ENCODE measurements at places on chromosomes 3 and 15.

GRCh38 chr3:59764171-59764570 is 714.3 kb upstream of the CFAP20DC start:
- DNase-seq: no peak

- DNase-seq: no peak
Measured at GRCh38 chr3:53544357-53544756, 49.9 kb downstream of the CACNA1D start.

- DNase-seq: no peak
Measured at GRCh38 chr15:79430901-79431635, 1.1 kb upstream of the MINAR1 start.

DNA sequence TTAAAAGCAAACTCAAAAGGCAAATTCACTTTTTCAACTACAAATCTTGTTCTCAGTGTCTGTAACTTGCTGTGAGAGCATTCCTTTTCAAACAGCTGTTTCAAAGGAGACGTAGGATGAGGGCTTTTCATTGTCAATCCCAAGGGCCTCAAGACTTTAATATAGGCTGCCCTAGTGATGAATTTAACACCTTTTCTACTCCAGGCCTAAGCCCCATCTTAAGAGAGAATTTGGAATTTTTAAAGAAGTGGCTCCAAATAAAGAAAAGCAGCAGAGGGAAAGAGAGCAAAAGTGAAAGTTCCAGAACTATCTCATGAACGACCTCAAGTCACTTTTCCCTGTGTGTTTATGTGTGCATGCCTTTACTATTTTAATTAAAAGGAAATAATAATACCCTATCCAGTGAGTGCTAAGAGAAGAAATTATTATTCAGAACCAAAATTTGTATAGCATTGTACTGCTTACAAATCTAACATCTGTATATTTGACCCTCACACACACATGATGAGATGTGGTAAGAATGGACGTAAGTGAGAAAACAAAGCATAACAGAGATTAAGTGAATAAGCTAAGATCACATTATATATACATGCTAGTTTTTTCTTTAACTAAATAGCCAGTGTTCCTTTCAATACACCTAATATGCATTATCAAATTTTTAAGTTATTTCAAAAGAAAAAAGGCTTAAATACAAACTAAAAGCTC is 196.4 kb downstream of the VGLL3 start:
- DNase-seq: no peak

DNA sequence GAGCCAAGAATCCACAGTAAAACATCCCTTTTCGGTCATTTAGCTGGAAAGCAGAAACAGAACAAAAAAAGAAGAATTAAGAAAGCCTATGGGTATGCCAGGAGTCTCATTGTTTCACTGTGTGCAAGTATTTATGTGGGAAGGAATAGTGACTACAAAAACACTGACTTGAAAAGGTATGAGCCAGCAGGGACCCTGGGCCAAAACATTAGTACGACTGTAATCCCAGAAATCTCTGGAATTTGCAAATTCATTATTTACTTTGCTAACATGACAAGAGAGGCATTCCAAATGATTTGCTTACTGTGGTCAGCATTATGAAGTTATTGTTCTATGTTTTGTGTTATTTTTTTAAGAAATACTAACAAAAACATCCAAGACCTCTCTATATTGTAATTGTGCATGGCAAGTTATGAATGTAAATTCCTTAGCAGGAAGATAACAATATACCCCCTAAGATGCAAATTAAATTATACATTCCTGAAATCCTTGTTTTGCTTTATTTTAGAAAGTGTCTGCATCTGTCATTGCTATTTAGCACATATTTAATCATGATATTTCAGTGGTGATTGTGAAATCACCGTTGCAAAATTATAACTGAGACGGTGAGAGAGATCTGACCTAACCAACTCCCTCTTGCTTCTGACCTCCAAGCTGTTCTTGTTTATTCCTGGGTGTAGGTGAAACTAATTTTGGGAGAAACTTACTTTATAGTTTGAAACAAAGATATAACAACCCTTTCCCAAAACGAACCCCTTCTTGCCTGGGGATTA is 299.2 kb downstream of the ZPLD1 start:
- DNase-seq: no peak

- DNase-seq: no peak
Measured at GRCh38 chr3:101954936-101955335, 105.6 kb downstream of the NFKBIZ start.

DNA sequence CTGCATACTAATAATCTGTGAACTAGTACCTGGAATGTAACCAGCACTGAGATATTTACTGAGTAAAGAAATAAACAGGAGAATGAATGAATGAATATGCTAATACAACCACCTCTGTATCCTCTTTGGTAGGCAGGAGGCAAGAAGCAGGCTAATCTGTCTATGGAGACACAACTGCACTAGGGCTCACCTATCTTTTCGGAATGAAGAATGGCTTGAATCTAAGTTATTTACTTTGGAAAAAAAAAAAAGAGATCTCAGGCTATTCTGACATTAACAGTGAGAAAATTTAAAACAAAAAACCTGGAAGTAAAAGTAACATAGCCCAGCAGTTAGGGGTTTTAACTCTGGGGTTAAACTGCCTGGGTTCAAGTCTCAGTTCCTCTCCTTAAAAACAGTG is 174.2 kb downstream of the FOXP1 start:
- DNase-seq: no peak

DNA sequence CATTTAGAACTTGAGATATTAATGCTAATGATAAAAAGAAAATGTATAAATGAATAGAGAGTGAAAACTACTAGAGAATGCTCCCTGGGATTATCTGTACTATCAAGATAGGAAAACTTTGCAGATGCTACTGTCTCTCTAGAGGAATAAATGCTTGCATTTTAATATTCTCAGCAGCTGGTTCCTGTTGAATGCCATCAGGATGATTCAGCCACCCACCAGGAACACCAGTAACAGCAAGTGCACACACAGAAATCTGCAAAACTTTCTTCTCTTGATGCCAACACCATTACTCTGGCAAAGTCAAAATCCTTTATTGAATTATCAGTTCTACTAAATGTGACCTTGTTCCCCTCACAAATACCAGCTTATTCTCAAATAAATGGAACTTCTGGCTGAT is 148.4 kb downstream of the TIGIT start:
- DNase-seq: no peak

DNA sequence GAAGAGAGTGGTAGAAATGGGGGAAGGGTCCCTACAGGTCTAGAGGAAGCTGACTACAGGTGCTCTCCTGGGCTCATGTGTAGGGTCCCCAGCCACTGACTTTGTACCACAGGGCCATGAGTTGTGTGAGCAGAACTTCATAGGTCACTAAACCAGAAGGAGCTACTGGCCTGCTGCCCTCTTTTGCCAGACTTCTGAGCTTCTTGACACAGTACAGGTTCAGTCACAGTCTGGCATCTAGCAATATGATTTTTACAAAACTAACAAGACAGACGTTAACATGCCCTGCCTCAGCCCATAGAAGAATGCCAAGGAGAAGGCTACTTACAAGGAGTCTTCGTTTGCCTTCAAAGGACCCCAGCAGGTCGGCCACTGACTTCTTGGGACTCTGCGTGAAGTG is 3.2 kb downstream of the CCDC80 start:
- DNase-seq: no peak

DNA sequence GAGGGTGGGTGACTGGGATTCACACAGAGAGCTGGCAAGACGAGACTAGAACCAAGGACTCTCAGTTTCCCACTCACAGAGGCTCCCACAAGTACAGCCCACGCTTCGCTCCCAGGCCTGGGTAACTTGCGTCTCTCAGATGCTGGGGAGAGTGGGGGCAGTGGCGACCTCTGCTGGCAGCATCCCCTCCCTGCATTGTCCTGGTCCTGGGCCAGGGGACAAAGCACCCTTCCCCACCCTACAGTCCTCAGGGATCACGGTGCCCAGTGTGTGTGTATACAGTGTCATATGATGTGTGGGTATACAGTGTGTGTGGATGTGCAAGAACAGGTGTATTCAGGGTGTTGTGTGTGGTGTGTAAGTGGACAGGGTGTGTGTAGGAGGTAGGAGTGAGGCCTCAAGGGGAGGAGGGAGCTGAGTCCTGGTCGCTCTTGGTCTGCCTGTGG is 12.8 kb downstream of the VILL start:
- peak; percentile 61 for DNase-seq

GRCh38 chr3:52892625-52893311 is 4.6 kb downstream of the STIMATE start:
- no peak for DNase-seq

DNA sequence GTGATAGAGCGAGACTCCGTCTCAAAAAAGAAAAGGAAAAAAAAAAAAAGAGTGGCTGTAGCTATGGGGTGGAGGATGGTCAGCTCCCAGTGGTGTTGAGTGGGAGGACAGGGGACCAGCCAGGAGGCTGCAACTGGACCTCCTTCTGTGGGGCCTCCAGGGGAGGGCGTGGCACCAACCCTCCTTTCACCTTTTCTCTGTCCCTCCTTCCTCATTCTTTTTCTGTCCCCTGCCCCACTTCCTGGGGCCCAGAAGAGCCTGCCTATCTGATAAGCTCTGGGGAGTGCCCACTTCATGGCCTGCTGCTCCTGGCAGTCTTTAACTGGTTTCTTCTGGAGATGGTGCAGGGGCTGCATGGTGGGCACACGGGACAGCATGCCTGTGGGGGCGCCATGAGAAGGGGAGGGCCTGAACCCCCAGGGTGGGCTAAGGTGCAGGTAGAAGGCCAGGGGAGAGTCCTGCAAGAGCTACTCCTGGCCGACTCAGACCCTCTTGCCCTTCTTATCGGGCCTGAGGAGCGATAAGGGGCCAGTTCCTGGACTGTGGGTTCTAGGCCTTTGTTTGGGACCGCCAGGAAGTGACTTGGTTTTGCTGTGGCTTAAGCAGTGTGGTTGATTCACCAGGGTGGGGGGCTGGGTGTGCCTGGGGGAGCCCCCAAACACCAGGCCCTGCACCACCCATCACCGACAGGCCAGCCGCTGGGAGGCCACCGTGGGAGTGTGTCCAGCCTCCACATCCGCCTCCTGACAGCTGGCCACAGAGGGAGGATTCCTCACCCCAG is 49.4 kb upstream of the FLNB start:
- no peak for DNase-seq

DNA sequence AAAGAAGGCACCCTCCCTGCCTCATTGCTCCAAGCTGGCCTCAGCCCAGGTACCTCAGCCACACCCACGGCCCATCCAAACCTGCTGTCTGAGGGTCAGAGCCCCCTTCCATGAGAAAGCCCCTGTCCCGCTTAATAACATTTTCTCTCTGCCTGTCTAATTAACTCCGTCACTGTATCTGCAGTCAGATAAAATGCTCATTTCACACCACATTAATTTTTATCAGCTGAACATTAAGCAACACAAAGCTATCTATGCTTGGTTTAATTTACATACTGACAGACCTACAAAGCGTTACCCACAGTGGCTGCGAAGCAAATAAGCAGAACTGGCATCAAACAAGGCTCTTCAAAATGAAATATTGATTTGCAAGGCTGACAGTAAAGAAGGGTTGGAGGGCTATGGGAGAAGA is 309.8 kb upstream of the ICE2 start:
- DNase-seq: no peak

DNA sequence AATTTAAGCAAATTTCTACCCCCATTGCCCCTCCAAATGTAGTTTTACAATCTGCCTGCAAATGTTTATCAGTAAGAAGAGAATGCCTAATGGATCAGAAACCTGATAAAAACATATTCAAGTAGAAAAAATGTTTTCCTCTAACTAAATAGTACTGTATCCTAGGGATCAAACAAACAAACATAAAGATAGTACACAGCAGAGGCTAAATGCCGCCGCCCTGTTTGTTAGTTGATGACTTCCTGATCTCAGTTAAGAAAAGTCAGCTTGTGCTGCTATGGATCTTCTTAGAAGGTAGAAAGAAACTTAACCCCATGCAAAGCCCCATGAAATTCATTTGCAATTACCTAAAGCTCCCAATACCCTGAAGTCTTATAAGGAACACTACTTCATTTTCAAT is 387.3 kb upstream of the THBS1 start:
- DNase-seq: no peak

DNA sequence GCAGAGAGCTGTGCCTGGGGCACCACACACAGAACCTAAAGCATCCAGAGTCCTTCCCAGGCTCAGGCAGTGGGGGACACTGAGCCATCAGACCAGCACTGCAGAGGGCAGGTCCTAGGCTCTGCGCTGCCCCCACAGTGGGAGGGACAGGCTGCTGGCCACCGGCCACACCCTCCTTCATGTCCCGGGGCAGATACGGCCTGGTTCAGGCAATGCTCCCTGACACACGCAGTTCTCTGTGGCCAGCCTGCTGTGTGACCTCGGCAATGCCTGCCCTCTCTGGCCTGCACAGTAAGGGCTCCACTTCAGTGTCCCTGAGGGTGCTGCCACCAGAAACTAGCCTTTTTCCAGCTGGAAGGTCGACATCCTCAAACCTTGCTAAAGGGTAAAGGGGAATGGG is 12.4 kb downstream of the LINGO1 start:
- no peak for DNase-seq

- DNase-seq: no peak
Measured at GRCh38 chr3:53518495-53518981, 24.1 kb downstream of the CACNA1D start.

- no peak for DNase-seq
Measured at GRCh38 chr3:185335799-185336198, 27.1 kb upstream of the MAP3K13 start.

- DNase-seq: no peak
Measured at GRCh38 chr15:96560246-96560895, 229.9 kb downstream of the NR2F2 start.

DNA sequence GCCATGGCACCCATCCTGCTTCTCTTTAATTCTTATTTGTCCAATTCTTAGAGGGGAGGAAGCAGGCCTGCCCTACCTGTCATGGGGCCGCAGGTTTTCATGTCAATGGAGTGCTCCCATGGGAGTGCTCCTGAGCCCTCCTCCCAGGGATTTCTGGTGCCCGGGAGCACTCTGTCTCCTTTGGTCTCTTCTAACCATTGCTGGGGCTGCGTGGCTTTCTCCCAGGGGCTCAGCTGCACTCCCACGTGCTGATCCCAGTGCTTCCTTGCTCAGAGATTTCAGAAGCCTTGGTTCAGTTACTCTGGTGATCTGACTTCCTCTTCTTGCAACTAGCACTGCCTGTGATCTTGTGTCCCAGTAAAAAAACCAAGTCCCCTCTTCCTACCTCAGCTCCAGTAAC is 68.0 kb upstream of the ARL8B start:
- DNase-seq: no peak

Data from hypothalamus (tissue), 51 donors.